ENCODE measurements at places on chromosomes 7 and 10. TPM values are rescaled to one million over a fixed set of nuclear protein-coding genes. Genes with fewer than 3 reads are reported as not detected.

Gene COBL
- polyA plus RNA-seq, result 13.3 TPM

Gene CALCR
- polyA plus RNA-seq, result not detected

GRCh38 chr7:127438836-127439235 is 46.3 kb upstream of the ZNF800 start:
- DNase-seq, result no peak

DNA sequence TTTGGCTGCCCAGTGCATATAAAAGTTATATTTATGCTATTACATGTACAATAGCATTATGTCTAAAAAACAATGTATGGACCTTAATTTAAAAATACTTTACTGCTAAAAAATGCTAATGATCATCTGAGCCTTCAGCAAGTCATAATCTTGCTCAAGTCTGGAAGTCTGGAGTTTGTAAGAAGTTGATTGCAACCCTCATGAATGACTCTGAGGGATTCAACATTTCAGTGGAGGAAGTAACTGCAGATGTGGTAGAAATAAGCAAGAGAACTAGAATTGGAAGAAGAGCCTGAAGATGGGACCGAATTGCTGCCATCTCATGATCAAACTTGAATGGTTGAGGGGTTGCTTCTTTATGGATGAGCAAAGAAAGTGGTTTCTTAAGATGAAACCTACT is 13.0 kb upstream of the ADAMTS14 start:
- DNase-seq, result no peak
